ENCODE measurements at places on chromosomes 1 and 21.

- DNase-seq = no peak
Measured at GRCh38 chr1:45567911-45568310, 15.9 kb upstream of the NASP start.

DNA sequence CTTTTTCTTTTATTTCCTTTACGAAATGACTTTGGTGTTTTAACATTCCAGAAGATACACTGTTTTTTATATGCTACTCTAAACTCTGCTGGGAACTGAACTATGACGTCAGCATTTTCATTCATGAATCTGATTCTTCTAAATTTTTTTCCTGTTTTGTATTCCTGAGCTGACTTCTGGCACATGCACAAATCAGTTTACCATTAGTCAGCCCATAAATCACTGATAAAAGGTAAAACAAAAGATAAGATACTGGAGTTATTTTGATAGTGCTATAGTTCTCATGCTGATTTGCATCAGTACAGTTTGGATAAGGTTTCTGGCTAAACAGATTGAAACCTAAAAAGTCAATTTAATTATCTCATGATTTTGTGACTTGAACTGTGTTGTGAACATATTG, 10.4 kb downstream of the CAMTA1 start:
- DNase-seq = no peak

- no peak for DNase-seq
Measured at GRCh38 chr1:200740571-200741208, 2.0 kb downstream of the CAMSAP2 start.

DNA sequence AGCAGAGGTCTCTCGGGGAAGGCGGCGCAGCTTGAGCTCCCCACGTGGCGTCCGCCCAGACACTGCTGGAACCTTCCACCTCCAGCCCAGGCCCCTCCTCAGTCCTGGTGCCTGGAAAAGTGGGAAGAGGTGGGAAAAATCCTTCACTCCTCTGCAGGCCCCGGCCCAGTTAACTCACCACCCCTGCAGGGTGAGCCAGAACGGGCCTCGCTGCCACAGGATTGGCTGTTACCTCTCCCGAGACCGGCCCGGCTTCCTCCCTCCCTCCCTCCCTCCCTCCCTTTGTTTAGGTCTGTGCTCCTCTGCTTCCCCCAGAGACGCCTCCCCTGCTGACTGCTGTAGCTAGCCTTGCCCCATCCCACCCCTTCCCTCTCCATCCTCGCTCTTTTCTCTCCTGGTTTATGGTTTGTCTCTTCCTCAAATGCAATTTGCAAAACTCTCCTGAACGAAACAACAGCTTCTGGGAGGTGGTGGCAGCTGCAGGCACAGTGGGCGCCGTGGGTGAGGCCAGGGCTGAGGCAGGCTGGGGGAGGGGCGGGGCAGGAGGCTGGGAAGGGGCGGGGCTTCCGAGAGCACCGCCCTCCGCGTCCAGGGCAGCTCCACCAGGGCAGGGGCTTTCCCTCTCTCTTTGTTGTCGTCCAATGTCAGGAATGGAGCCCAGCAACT, 6.5 kb downstream of the CAPN9 start:
- peak; percentile 57 for DNase-seq

GRCh38 chr21:42151948-42152220, 67.1 kb upstream of the ABCG1 start:
- DNase-seq = no peak

GRCh38 chr1:185207170-185207569, 50.2 kb downstream of the SWT1 start:
- DNase-seq = no peak

Data from renal pelvis (tissue), 12 donors.